NCI-H2081 treated with DMSO at 0.1 percent for 48 hours (cell line): ENCODE measurements at places on chromosomes 11 and 22.

DNA sequence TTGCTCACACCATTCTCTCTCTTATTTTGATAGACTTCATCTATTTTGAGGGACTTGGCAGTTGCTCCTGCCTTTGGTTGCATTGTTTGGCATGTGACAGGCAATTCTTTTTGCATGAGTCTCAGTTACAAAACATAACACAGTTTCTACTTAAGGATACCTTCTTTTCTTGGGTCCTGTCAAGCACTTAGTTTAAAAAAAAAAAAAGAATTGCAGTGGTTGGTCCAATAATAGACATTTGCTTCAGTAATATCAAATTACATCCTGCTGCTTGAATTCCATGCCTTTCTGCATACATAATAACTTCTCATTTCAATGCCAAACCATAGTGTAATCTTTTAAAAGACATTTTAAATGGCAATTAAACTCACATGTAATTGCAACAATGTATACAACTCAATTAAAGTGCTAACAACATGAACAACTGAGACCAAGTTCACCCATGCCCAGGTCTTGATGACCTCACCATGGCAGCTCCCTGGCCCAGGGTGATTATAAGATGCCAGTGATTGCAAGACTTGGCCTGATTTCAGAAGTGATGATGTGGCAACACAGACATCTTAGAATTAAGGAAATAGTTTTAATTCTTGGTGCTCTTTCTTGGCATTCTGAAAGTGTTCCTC, 32.2 kb upstream of the PLET1 start:
- no peak for DNase-seq

- DNase-seq = no peak
Observed at GRCh38 chr11:123698546-123699127, 42.8 kb downstream of the ZNF202 start.

- DNase-seq = no peak
Observed at GRCh38 chr11:62747475-62748160, 6.3 kb downstream of the ZBTB3 start.

DNA sequence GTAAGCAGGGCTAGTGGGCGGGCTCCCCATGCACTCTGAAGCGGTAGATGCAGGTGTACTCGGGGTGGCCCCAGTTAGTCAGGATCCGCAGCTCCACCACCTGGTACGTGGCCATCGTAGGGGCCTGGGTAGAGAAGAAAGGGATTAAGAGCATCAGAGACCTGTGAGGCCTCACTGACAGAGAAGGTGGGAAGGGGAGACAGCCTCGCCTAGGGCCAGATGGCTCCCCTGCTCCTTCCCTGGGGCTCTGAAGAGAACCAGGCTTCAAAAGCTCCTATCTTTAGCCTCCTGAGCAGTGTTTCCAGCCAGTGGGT, 19.6 kb downstream of the SUN2 start:
- DNase-seq = no peak

DNA sequence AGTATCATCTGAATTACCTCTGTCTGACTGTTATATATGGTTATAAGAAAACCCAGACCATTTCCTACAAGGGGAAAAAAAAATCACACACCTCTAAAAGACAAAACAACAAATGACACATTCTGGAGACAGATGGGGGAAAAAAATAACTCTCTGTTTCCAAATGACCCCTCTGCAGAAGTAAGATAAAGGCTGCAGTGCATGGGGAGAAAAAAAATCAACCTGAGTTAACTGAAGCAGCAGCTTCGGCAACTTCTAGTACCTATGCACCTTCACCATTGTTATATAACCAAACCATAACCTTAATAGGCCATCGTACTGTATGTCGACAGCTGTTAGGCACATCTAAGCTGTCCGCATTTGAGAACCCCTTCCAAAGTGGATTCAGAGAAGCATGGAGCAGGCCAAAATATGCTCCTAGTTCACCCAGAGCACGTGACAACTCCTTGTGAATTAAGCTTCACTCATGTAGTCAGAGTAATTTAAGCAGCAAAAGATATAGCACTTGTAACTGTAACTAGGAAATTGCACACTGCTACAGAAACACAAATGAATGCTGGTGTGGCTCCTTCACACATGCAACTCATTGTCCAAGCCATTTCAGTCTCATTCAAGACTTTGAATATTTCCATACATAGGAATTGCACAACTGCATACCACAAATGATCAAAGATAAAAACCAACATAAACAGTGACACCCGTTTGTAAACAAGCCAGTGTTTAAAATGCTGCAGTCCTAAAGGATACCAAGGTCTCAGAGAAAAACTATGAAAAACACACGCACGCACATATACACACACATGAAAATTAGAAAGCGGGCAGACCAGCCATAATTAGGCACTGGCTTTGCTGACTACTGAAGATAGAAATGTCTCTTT, 2.7 kb downstream of the SIK3 start:
- no peak for DNase-seq

DNA sequence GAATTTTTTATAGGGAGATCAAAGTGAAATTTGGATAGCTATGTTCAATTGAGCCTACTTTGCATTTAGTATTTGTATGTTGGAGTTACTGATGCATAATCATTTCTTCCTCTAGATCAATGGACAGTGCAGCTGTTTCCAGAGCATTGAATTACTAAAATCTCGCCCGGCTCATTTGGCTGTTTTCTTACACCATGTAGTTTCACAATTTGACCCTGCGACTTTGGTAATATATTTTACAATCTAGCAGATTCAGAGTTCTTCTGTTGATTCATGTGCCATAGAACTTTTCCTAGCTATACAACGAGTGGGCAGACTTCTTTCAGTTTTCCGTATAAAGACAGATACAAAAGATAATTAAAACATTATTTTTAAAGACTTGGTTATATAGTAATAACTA, 70.0 kb upstream of the GRIK4 start:
- DNase-seq = no peak
